Activated B cell treated with CpG ODN at 0.5 μM for 24 hours (primary cell): ENCODE measurements at places on chromosomes 6 and 20. TPM values are rescaled to one million over a fixed set of nuclear protein-coding genes. Genes with fewer than 3 reads are reported as not detected.

- no peak for DNase-seq
Measured at GRCh38 chr6:41629128-41629527, 9.1 kb upstream of the MDFI start.

- DNase-seq: no peak
Measured at GRCh38 chr6:12533586-12533985, 183.0 kb upstream of the PHACTR1 start.

DNA sequence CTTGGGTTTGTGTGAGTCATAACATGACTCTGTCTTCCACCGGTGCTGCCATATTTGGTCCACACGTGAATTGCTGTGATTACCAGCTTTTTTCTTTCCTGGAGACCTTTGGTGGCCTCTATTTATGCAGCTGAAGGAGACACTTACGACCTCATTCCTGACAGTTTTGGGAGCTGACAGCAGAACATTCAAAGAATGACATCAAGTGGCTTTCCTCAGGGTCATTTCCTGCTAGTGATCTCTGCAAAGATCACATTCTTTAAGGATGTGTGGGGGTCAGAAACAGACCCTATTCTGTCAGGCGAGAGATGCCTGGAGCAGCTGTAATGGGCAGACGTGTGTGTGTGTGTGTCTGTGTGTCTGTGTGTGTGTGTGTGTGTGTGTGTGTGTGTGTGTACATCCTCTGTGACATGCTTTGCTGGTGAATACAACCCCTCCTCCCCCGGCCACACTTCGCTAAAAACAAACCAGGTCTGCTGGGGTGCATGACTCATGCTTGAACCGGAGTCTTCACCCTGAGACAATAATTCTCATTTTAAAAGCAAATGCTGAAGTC lies 115.6 kb downstream of the TMEM170B start:
- DNase-seq: no peak

- no peak for DNase-seq
Measured at GRCh38 chr20:17202673-17203072, 24.2 kb upstream of the PCSK2 start.

- no peak for DNase-seq
Measured at GRCh38 chr6:37938909-37939308, 119.4 kb downstream of the ZFAND3 start.

LAMA2 gene
- 0.07 and 0.27 TPM in 2 replicates for total RNA-seq

F13A1 gene
- 0.69 and 0.75 TPM in 2 replicates for total RNA-seq
